Common myeloid progenitor, CD34-positive (primary cell): ENCODE measurements at places on chromosomes 6 and 20.

DNA sequence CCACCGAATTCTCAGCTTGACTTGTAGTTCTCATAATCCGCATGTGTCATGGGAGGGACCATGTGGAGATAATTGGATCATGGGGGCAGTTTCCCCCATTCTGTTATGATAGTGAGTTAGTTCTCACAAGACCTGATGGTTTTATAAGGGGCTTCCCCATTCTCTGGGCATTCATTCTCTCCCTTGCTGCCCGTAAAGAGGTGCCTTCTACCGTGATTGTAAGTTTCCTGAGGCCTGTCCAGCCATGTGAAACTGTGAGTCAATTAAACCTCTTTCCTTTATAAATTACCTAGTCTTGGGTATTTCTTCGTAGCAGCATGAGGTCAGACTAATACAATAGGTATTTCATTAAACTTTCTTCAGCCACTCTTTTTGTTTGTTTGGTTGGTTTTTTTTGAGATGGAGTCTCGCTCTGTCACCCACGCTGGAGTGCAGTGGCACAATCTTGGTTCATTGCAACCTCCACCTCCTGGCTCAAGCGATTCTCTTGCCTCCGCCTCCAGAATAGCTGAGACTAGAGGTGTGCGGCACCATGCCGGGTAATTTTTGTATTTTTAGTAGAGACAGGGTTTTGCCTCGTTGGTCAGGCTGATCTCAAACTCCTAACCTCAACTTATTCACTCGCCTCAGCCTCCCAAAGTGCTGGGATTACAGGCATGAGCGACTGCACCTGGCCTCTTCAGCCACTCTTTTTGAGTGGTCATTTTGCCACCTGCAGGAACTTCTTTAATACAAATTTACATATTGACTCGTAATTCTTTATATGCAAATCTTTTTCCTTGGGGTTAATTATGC is 36.3 kb downstream of the GSTA2 start:
- DNase-seq = no peak

DNA sequence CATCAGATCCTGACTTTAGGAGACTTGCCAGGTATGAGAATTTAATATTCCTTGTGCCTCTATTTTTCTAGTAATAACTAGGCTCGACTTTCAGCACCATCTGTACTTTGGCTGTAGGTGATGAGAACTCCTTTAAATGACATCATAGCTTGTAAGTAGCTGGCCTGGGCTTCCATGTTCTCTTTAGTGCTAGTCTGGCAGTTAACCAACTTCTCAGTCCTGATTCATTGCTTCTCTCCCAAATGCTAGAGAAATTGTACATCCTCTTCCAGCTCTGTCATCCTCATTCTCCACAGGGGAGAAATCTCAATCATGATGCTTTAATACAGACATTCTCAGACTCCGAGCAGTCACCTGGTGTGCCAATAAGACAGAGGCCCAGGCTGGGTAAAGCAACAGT is 143.5 kb upstream of the MOCS1 start:
- DNase-seq = no peak

GRCh38 chr20:20977786-20978185 is 128.4 kb downstream of the LINC00237 start:
- DNase-seq = no peak

GRCh38 chr20:60765821-60766403 is 486.1 kb upstream of the CDH4 start:
- no peak for DNase-seq

DNA sequence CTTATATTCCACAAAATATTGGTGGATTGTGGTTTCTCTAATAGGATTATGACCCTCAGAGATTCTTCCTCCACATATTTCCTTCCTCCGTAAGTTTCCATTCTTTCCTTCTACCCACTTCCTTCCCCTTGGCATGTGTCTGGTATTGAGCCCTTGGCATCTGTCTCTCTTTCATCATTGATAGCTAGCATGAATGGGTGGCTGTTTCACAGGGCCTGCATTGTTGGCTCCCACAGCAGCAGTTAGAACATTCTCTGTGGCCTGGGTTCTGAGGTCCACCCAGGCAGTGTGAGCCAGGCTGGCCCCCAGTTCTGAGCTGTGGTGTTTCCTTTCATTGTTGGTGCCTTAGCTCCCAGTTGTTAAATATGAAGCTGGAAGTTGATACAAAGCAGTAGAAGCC is 125.3 kb downstream of the ANKS1A start:
- DNase-seq = no peak

DNA sequence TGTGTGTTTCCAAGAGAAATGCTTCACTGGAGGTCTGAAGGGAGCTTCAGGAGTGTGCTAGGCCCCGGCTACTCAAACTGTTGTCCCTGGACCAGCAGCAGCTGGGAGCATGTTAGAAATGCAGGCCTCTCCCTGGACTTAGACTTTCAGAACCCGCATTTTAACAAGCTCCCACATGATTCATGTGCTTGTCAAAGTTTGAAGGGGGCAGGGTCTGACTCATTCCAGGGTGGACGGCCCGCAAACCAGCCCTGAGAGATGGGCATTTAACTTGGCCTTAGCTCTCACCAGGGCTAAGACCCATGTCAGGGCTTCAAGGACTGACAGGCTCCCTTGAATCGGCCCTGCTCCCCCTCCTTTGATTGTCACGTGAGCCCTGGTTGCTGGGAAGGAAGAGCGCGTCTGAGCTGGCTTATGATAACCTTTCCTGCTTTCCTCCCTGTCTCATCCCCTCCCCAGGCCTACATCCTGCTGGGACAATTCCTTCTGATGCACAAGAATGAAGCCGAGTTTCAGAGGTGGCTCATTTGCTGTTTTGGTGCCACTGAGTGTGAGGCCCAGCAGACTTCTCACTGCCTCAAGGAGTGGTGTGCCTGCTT is 35.5 kb downstream of the BANF2 start:
- DNase-seq = no peak

DNA sequence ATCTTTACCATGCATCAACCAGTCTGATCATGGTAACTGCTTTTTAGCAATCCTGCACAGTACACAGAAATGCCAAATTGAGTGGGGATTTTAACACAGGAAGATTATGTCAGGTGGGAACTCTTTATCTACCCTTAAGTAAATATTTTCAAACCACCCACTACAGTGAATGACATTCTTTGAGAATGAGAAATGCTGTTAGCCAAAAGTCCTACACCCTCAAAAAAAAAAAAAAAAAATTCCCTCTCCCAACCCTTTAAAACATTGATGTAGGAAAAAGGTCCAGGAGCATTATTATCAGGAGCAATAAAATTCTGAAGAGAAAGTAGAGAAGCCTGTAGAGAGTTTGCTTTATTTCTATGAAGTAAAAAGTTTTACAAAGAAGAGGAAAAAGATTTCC is 307.2 kb upstream of the THEMIS start:
- DNase-seq = no peak

- DNase-seq = no peak
Measured at GRCh38 chr6:157952861-157953351, 28.8 kb upstream of the SYNJ2 start.

DNA sequence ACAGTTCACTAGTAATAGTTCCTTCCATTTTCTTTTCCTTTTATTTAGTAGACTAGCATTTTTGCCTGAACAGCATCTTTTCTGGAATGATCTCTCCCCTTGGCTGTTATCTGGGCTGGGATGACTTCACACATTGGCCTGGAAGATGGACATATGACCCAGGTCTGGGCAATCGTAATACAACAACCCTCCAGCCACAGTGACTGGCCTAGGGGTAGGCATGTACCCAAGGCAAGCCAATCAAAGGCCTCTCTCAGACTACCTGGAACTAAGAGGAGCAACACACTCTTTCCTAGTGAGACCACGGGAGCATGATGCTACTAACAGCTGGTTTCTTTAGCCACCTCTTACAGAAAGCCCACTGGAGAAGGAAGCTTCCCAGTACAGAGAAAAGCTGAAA is 252.2 kb downstream of the GMPR start:
- no peak for DNase-seq

GRCh38 chr20:18003897-18004296 is 35.1 kb downstream of the MGME1 start:
- no peak for DNase-seq

DNA sequence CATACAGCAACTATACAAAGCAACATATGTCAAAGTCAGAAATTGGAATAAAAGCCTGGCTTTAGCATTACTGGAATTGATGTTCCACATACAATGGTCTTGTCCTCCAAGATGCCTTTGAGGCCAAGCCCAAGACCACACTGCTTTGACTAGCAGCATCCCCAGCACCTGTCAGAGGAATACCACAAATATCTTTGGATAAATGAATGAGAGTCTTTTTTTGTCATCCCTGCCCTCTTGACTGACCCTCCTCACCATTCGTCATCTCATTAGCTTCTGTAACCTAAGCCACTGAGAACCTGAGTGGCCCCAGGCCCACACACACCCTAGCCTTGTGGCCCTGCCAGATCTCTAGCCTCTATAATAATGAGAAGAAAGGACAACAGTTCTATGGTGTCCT is 48.5 kb downstream of the TNFRSF21 start:
- no peak for DNase-seq

- DNase-seq = no peak
Measured at GRCh38 chr6:90048206-90048967, 154.1 kb downstream of the GJA10 start.

GRCh38 chr6:91606148-91606901 is 1019.5 kb upstream of the MAP3K7 start:
- no peak for DNase-seq

GRCh38 chr6:30490026-30490876 is 942 bp downstream of the HLA-E start:
- peak; percentile 60 for DNase-seq

DNA sequence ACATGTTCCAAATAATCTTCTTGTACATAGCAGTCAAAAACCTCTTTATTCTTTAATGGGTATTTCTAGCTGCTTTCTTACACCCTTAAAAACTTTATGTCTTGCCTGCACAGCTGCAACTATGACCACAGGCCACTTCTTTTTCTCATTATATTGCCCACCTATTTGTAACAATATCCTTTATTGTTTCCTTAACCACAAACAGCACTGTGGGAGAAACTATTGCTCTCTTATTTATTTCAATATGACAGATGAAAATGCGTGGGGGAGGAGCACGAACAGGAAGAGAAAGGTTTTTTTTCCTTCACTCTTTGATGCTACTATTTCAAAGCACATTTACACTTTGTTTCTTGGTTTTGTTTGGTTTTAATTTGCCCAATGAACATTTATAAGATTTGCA is 253.5 kb downstream of the GJA1 start:
- no peak for DNase-seq

- DNase-seq = no peak
Measured at GRCh38 chr6:14977747-14978382, 268.0 kb upstream of the JARID2 start.

DNA sequence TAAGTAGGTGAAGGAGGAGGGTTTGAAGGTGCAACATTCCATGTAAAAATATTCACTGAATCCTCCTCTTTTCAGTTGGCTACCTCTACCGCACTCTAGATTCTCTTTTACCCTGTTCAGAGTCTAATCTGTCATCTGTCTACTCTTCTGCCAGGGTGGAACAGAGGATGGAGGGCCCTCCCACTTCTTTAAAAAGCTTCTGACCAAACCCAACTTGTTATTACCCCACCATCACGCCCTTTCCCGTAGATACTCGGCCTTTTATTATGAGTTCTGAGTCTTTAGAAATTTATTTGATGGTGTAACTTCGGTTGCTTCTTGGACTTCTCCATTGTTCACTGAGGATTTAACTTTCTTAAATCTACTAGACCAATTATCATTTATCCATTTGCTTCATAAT is 11.7 kb downstream of the STX11 start:
- DNase-seq = no peak

GRCh38 chr20:53283597-53283996 is 310.0 kb downstream of the ZNF217 start:
- no peak for DNase-seq

DNA sequence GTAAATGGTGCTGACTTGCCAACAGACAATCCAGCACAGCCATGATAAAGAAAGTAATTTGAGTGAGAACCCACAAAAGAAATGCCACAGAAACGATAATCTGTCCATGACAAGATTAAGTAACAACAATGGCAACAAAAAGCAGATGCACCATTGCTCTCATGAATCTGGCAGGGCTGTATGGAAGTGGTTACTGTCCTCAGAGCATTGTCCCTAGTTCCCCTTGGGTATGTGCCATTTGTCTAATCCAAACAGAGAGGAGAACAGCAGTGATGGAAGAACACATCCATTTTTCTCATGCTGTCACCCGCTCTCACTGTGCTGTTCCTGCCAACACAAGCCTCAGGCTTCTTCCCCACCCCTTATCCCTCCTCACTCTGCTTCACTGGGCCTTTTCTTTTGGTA is 65.8 kb downstream of the REV3L start:
- no peak for DNase-seq

DNA sequence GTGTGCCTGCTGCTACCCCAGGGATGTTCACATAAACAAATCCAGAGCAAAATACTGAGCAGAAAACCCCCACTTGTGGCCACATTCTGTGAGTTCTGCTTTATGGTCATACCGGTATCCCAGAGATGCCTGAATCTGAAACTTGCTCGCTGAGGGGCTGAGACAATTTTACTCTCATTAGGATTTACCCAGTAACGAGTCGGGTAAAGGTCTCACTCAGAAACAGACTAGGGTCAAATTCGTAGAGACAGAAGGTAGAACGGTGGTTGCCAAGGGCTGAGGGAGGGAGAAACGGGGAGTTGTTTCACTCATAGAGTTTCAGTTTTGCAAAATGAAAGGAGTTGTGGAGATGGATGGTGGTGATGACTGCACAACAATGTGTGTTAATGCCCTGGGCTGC is 45.4 kb upstream of the NKX2-2 start:
- DNase-seq = no peak

DNA sequence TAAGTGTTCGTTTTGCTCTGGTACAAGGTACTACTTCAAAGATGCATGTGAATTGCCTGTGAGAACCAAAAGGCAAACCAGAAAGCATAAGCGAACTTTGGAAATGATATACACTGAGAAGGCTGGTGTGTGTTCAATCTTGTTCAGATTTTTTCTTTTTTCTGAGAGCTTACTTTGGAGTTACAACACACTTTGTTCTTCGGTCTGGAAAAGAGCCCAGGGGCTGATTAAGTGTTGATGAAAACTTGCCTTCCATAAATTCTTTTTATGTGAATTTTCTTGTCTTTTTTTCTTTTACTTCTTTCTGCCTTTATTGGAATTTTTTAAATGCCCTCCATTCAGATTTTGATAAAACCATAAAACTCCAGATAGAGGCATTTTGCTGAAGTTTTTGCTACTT is 395.1 kb upstream of the SASH1 start:
- no peak for DNase-seq

- DNase-seq = no peak
Measured at GRCh38 chr6:166554316-166554715, 32.2 kb downstream of the RAMACL start.

DNA sequence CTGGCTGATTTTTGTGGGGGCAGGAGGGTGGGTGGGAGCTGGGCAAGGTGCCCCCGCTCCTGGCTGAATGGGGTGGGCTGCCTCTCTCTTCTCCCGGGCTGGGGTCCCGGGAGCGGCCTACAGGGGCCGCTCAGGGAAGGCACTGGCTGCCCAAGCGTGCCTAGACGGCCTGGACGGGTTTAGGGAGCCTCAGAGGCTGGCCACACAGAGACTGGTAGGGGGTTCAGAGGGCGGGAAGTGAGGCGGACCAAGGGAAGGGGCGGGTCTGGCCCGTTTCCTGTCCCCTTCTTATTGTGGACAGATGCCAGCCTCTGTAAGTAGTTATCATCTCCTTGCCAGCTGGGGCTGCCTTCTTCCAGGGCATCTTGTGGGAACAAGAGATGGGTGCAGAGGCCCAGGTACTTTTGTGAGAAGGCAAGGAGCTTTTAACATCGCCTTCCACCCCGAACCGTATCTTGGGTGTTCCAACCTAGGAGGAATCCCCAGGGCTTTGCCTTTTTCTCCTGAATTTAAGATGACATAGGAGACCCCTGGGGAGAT is 437 bp downstream of the CD40 start:
- peak; percentile 48 for DNase-seq

GRCh38 chr6:139475241-139475640 is 100.8 kb upstream of the CITED2 start:
- no peak for DNase-seq

GRCh38 chr6:160254467-160255312 is 3.9 kb downstream of the SLC22A2 start:
- no peak for DNase-seq
